HEK293T (cell line): ENCODE measurements at places on chromosomes 11 and 22.

DNA sequence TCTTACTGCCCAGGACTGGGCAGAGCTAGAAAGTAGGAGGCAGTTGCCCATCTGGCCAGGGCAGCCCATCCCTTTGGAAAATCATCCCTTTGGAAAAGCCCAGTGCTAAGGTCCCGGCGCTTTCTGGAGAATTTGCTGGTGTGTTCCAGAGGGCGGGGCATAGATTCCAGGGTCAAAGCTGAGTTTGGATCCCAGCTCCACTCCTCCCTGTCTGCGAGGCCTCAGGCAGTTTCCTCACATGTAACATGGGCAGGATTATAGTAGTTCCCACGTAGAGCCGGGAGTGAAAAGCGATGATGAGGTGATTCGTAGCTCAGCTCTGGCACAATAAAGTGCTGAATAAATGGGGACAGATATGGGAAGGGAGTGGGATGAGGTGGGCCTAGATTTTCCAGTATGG is 31.4 kb upstream of the LRRC10B start:
- no peak for DNase-seq

DNA sequence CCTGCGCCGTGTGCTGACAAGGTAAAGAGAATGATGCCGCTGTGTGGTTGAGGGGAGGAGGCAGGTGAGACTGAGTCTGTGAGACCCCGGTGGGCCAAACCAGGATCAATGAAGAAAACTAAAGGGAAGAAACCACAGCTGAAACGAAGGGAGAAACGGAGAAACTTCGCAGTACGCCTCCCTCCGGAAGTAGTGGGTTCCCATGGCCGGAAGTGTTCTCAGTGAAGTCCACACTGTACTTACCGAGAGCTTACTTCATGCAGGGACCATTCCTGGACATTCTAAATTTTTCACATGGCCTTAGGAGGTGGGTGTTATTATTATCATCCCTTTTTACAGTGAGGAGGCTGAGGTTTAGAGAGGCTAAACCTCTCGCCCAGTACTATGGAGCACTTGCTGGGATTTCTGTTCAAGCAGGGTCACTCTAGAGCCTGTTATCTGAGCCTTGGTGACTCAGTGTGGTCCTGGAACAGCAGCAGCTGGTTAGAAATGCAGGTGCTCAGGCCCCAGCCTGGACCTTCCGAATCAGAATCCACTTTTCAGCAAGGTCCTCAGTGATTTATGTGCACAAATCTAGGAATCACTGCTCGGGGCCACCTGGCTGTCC is 17.9 kb downstream of the CD5 start:
- no peak for DNase-seq

DNA sequence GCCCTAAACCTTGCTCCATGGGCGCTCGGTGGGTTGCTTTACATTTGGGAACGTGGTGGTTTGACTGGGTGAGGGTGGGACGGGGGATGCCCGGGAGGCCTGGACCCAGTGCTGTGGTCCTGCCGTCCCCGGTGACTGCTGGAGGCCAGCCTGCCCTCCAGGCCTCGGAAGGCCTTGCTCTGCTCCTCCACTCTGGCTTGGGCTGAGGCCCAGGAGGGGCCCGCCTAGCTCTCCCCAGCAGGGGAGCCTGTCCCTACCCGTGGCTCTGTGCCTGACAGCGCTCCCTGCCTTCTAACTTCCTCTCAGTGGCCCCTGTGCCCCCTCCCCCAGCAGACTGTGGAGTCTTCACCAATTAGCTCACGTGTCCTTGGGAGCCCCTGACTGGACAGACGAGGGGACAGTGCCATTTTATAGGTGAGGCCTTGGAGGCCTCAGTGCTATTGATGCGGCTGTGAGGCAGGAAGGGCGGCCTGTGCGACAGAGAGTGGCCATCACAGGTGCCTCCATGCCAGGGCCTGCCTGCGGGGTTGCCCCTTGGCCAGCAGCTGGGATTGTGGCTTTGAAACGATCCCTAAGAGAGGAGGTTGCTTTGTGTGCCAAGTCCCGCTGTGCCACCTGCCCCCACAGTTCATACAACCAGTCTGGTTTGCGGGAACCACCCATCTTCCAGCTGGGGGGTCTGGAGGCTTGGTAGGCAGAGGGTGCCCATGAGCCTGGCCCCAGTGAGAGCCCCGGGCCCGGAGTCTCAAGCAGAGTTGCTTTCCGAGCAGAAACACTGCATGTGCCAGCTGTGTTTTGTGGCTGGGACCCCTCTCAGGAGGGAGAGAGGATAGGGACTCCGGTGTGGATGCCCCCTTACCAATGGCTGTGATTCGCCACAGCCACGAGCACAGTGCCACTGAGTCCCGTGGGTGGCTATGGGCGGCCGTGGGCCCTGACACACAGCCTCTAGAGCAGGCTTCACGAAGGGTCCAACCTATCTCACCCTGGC is 17.7 kb downstream of the TPCN2 start:
- no peak for DNase-seq

GRCh38 chr22:49481659-49482399 is 345.8 kb downstream of the BRD1 start:
- DNase-seq: no peak

GRCh38 chr11:65919573-65920371 is 546 bp downstream of the DRAP1 start:
- DNase-seq: peak; percentile 28

- DNase-seq: no peak
These were observed 4.6 kb downstream of the CD151 start for GRCh38 chr11:837189-837989.

GRCh38 chr11:57638005-57638781 is 11.5 kb downstream of the YPEL4 start:
- DNase-seq: no peak

- DNase-seq: no peak
These were observed 9.0 kb upstream of the AGBL2 start for GRCh38 chr11:47724041-47724729.

DNA sequence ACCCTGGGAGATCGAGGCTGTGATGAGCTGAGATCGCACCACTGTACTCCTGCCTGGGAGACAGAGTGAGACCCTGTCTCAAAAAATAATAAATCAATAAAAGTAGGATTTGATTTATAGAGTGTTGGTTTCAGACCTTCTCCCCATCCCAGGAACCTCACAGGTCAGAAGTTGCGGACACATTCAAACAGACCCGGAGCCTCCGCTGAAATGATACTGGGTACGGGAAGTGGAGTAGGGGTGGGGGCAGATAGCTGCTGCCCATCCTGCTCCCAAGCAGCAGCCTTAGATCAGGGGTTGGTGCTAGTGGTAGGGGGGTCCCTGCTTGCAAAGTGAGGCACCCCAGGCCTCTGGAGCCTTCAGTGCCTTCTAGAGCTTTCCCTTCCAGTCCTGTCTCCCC is 7.8 kb downstream of the PRDM11 start:
- DNase-seq: no peak

GRCh38 chr22:35660291-35661127 is 12.3 kb downstream of the APOL6 start:
- no peak for DNase-seq

DNA sequence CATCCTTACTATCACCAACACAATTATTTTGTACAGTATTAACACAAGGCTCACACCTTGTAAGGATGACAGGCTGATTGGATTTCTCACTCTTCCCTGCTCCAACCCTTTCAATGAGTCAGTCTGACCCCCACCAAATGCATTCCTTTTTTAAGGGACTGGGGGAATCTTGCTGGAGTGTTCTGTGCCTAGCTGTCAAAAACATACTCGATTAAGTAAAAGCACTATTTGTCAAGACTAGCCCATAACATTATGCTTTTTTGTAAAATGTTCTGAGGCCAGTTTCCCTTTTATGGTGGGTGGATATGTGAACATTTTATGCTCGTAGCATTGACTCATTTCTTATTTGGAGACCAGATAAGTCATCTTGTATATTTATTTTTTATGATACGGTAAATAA is 87.2 kb downstream of the PDHX start:
- no peak for DNase-seq

DNA sequence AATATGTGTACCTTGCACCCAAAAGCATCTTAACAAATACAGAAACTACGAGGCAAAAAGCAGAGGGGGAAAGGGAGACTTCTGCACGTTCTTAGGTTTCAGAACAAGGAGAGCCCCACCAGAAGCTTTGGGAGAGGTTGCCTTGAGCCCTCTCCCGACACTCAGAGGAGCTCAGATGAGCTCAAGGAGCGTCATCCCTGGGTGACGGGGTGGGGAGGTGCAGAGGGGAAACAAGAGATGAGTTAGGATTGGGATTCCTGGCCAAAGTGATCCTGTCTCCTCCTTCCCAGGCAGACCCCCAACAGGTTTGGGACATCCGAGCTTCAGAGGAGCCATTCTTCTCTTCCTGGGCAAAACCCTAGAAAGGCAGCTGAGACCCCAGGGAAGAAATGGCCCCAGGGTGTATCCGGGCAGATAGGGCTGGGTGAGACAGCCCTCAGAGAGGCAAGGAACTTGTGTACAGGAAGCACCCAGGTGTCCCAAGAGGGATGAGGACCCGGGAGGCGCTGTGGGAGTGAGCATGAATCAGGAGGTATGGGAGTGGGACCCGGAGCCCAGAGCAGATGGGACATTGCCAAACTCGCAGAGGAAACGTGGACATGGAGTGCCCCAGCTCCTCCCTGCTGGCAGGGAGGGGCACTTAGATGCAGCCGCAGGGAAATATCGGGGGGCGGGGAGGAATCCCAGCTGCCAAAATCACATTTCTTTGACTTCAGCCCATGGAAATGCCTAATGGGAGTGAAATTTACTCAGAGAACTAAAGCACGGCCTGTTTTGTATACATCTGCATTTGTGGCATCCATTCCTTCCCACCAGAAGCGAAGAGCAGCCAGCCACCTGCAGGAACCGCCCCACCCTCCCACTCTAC is 12.4 kb downstream of the C1QTNF6 start:
- DNase-seq: no peak

DNA sequence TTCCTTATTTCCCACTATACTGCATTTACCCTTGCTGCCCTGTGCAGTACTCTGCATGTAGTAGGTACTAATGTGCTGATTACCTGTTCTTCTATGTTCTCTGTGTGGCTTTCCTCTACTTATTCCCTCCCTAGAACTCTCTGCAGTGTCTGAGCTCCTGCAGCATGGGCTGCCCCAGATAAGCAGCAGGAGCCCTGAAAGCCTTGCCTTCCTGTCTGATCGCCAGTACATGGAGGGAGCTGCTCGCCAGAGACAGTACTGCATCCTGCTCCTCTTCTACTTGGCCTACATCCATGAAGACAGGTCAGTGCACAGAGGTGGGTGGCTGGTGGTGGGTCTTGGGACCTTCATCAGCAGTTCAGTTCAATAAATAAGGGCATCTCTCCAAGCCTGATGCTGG is 42.2 kb upstream of the CCDC134 start:
- DNase-seq: no peak

GRCh38 chr11:130315354-130315970 is 745 bp upstream of the ZBTB44 start:
- DNase-seq: peak; percentile 5

GRCh38 chr11:100635194-100635593 is 51.9 kb upstream of the ARHGAP42 start:
- DNase-seq: no peak

GRCh38 chr22:24400034-24400725 is 27.2 kb upstream of the ADORA2A start:
- no peak for DNase-seq

DNA sequence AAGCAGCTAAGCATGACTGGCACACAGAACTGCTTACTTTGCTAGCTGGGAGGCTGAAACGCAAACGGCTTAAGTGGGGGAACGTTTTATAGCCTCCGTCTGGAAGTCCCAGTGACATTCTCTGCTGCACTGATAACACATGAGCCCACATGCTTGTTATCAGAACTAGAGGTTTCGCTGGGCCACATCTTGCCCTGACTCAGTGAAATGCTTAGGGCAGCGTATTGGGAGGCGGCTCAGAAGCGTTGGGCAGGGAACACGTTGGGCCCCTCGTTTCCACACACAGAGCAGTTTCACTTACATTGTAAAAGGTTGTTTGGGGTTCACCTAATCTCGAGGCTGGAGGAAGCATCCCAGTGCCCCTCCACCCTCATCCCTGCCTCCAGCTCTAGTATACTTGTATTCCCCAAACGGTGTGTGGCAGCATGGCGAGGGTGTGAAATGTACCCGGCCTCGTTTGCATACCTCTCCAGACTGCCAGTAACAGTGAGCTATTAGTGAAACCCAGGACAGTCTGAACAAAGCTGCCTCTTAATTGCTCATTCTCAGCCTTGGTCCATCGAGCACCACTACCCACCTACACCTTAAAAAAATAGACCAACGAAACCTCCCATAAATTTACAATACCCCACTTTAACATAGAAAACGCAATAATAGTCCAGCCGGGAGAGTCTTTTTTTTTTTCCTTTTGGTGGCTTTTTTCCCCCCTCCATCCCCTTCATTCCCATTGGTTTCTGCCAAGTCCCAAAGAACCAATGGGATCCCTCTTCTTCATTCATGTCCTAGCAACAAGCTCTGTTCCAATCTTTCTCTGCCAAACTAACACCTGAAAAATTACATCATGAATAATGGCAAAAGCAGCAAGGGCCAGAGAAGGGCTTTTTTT is 218.8 kb upstream of the SORL1-AS1 start:
- no peak for DNase-seq

DNA sequence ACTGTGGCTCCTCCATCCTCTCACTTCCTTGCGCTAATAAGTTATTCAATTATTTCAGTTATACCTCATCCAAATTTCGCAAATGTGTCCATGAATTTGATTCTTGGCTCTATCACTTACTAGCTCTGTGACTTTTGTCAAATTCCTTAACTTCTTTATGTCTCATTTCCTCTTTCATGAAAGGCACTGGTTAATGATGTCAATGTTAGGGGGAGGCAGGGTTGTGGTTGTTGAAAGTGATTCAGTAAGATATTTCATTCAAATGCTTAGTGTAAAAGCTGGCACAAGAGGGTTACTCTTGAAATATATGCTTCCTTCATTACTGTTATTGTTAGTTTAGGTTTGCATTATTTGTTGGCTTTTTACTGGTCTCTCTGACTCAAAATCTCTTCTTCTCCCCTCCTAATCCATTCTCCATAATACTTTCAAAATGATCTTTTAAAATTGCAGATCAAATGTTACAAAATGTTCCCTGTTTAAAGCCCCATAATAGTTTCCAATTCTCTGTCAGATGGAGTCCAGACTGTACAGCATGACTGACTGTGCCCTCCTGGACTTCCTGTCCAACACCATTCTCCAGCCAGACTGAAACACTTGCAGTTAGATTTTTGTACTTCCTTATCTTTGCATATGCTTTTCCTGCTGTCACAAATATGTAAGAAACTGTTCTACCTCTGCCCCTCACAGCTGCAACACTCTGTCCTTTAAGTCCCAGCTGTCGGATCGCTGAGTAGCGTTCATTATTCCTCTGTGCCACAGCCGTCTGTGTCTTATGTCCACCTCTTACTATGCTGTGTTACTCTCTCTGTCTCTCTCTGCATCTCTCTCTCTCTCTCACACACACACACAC is 510.6 kb upstream of the RAG2 start:
- DNase-seq: no peak

GRCh38 chr11:34126959-34127848 is 21.8 kb downstream of the NAT10 start:
- DNase-seq: no peak

- no peak for DNase-seq
These were observed 5.3 kb downstream of the ARVCF start for GRCh38 chr22:20011123-20011992.

GRCh38 chr22:25053153-25053805 is 100.8 kb downstream of the KIAA1671 start:
- no peak for DNase-seq
